Activated CD4-positive, alpha-beta memory T cell treated with anti-CD3 and anti-CD28 coated beads, Interleukin-2, amount 10 ng/mL, durations not matched to agents 7 days and 5 days (primary cell): ENCODE measurements at places on chromosomes 1 and 21. TPM values are rescaled to one million over a fixed set of nuclear protein-coding genes. Genes with fewer than 3 reads are reported as not detected.

The ADGRL4 gene
- not detected for total RNA-seq

DNA sequence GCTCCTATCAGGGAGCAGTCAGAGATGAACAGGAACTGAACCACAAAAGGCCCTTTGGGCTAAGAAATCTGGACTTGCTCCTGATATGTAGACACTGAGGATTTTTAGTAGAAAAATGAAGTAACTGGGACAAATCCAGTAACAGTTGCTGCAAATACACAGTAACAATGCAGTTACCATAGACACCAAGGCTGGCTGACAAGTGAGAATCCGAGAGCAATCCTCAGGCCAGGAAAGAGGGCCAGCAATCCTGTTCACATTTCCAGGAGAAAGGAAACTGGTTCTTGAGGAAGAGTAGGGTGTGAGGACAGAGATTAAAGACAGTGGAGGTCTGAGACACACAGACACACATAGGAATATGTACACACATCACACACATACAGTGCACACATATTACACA, 9.3 kb upstream of the LORICRIN start:
- peaks cover 4% of the 10 kb centered on the region for H3K4me1 ChIP-seq
- H3K27ac ChIP-seq: no peak overlapping the region
- H3K27me3 ChIP-seq: peaks cover 16% of the 10 kb centered on the region
- no peak for DNase-seq
- H3K4me3 ChIP-seq: no peak overlapping the region
- H3K36me3 ChIP-seq: no peaks in the 10 kb centered on the region

GRCh38 chr1:3906672-3907020, 6.6 kb upstream of the C1orf174 start:
- no peak overlapping the region for H3K27ac ChIP-seq
- no peaks in the 10 kb centered on the region for H3K27me3 ChIP-seq
- peaks cover 34% of the 10 kb centered on the region for H3K4me1 ChIP-seq
- DNase-seq: no peak

- H3K4me3 ChIP-seq: no peak overlapping the region
- H3K27me3 ChIP-seq: peaks cover 9% of the 10 kb centered on the region
- no peaks in the 10 kb centered on the region for H3K4me1 ChIP-seq
- DNase-seq: no peak
- no peaks in the 10 kb centered on the region for H3K36me3 ChIP-seq
- no peak overlapping the region for H3K27ac ChIP-seq
Observed at GRCh38 chr1:168676029-168676812, 52.8 kb downstream of the DPT start.

GRCh38 chr1:53326088-53326597, 1.7 kb downstream of the LRP8 start:
- peaks cover 57% of the 10 kb centered on the region for H3K4me1 ChIP-seq
- peaks cover 45% of the 10 kb centered on the region for H3K36me3 ChIP-seq
- peak overlapping the region; percentile 98 for H3K4me3 ChIP-seq
- peak; percentile 98 for DNase-seq
